ENCODE measurements at places on chromosomes 2 and 18. TPM values are rescaled to one million over a fixed set of nuclear protein-coding genes. Genes with fewer than 3 reads are reported as not detected.

DNA sequence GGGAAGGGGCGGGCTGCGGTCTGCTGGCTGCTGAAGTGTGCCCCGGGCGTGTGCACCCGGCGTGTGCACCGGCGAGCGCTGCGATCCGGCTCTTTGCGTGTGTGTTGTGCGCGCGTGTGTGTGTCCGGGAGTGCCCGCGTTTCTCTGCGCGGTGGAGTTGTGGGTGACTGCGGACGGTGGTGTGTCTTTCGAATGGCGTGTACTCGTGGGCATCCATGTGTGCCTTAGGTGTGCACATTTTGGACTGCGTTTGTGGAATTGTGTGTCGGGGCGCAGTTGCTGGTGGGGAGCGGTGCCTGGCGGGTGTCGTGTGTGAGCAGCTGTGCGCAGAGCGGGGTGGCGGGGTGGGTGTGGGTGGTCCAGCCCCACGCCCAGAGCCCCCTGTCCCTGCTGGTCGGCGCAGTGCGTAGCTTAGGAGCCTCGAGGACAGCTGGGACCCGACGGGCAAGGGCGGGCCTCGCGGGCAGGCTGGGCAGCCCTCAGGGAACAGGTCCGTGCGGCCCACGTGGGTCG is 533 bp downstream of the HPCAL1 start:
- DNase-seq = no peak

- DNase-seq = no peak
Measured at GRCh38 chr2:45210462-45211195, 201.4 kb upstream of the SIX2 start.

- DNase-seq = no peak
Measured at GRCh38 chr2:15096873-15097272, 464.3 kb downstream of the NBAS start.

- DNase-seq = no peak
Measured at GRCh38 chr2:113039158-113039557, 13.5 kb downstream of the IL36B start.

DNA sequence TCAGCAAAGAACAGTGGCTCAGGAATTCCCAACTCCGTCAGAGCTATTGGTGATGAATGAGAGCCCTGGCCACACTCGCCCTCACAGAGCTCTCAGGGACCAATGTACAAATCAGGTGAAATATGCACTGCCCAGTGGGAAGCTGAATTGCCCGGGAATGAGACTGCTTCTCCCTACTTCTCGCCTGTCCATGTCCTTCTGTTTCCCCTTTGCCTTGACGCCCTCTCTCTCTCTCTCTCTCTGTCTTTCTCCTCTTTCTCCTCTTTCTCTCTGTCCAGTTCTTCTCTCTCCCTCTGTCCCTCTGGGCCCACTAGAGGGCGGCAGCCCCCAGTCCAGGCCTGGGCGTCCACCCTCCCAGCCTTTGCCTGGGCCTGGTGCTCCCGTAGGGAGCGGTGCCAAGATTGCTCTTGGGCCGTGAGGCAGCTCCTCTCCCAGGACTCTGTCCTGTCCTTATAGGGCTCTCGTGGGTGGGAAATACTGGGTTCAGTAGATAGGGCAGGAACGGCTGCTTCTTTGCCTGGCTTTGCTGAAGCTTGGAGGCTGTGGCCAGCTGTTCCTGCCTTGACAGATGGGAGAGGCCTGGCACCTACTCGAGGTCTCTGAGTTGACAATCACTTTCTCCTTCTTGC is 28.4 kb upstream of the PUM2 start:
- peak; percentile 73 for DNase-seq

DNA sequence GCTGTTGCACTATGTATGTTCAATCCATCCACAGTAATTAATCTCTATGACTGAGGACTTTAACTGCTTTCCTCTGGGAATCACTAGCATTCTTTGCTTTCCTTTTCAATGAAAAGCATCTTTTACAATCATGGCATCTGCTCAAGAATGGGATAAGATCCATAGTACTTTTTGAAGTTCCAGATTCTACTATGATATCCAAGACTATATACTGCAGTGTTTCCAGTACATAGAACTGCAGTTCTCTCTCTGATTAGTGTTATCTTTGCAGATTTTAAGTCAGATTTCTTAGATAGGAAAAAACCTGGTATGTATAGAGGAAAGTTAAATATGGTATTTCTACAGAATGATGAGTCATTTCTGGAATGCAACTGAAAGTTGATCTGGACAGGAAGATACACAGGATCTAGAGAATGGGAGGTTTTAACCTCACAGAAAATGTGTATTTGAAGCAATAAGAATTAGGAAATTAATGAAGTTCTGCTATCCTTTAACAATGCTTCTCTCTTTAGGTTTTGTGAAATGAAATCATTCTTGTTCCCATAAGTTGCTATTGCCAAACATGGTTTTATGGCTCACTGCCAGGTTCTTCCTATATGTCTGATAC is 670.7 kb downstream of the ERBB4 start:
- DNase-seq = no peak

- no peak for DNase-seq
Measured at GRCh38 chr18:79637921-79638909, 41.4 kb upstream of the CTDP1 start.

- no peak for DNase-seq
Measured at GRCh38 chr2:105139556-105140239, 101.8 kb downstream of the MRPS9 start.

DNA sequence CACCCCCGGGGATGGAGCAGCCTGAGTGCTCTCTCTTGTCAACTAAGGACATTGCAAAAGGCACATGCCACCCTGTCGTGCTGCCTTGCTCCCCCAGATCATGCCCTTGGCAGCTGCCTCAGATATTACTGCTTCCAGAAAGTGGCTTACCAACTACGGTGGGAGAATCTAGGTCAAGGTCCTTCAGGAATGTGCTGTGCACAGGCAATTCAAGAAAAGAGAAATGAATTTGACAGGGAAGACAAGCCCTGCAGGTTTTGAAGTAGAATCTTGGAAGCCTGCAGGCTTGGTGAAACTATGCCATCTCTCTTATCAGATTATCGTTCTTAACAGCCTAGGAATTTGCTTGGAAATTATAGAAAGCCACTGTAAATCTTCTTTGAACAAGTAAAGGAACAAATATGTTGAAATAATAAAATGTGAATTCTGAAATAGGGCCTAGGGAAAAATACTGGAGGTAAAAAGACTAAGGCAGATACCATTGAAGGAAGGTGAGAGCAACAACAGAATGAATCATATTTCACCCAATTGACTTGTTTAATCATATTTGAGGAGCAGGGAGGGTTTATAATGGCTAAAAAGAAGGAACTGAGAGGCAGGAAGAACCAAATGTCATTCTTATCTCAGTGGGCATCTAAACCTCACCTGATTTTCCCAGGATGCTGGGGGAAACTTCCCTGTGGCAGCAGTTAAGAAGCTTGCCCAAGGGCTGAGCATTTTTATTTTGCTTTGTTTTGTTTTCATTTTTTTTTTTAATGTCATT is 94.0 kb upstream of the GLS start:
- DNase-seq = peak; percentile 27

- peak; percentile 70 for DNase-seq
Measured at GRCh38 chr2:130920415-130921163, 83.9 kb downstream of the ARHGEF4 start.

GRCh38 chr2:154554046-154554445 is 144.4 kb upstream of the KCNJ3 start:
- no peak for DNase-seq

GRCh38 chr2:111017034-111017622 is 103.6 kb upstream of the BCL2L11 start:
- DNase-seq = no peak

- no peak for DNase-seq
Measured at GRCh38 chr18:76558881-76559667, 64.0 kb upstream of the ZNF516 start.

DNA sequence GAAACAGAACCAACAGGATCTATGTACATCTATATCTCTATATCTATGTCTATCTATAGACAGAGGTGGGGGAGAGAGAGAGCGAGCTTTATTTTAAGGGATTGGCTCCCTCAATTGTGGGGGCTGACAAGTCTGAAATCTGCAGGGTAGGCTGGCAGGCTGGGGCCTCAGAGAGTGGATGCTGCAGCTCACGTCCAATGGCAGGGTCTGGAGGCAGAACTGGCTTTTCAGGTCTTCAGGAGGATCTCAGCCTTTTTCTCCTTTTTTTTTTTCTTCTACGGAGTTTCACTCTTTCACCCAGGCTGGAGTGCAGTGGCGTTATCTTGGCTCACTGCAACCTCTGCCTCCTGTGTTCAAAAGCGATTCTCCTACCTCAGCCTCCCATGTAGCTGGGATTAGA is 77.2 kb downstream of the ARL4C start:
- no peak for DNase-seq

DNA sequence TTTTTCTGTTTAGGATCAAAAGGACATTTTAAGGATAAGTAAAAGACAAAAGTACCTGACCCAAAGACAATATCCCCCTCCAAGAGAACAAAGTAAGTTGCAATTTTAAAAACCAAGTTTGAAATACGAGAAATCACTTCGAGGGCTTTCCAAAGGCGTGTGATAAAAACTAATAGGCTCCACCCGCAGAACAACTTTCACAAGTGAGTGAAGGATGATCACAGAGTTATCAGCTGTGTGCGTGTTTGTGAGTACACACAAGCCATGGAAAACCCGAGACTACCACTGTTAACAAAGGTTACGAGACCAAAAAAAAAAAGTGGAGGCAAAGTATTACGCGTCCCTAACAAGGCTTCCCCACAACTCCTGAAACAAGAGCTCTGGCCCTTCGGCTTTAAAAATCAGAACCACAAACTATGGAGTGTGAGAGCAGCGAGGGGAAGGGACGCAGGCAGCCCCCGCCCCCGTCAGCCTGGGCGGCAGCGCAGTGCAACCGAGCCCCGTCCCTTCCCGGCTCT is 719 bp downstream of the SMAD2 start:
- DNase-seq = no peak

- no peak for DNase-seq
Measured at GRCh38 chr2:190762566-190762965, 113.7 kb downstream of the NAB1 start.

- DNase-seq = no peak
Measured at GRCh38 chr2:73205611-73206010, 3.2 kb downstream of the NOTO start.

DNA sequence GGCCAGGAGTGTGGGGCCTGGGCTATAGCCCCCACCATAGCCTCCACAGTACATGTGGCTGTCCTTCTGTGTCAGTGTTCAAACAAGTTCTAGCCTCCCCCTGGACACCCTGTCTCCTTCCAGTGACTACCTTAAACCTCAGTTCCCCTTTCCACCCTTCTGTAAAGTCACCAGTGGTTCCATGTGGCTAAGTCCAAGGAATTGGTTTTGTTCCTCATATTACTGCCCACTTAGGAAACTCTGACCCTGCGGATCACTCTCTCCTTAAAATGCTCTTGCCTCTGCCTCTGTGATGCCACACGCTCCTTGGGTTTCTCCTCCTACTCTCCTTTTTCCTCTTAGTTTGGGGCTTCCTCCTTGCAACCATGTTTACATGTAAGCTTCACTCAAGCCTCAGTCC is 27.8 kb upstream of the REL start:
- no peak for DNase-seq

DNA sequence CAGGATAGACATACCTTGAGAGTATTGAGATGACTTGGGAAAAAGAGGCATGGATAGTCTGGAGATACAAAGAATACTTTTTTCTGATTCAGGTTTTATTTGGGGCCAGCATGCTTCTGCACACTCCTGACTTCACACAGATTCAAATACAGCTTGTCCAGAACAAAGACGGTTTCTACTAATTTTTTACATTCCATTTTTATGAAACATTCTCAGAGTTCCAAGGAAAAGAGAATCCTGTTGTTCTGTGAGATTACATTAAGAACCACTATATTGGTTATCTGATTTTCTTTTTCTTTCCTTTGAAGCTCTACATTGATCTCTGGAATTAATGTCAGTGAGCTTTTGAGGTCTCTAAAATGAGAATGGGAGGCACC is 41.0 kb downstream of the PTPRM start:
- no peak for DNase-seq

RIF1 gene
- total RNA-seq = 79.7 TPM

NLRC4 gene
- 0.36 TPM for total RNA-seq

OXER1 gene
- total RNA-seq = 0.18 TPM

PKDCC gene
- total RNA-seq = 30.9 TPM

PLB1 gene
- 4.3 TPM for total RNA-seq

DES gene
- 2.0 TPM for total RNA-seq

MSTN gene
- 5.2 TPM for total RNA-seq

SERPINB12 gene
- total RNA-seq = not detected

BOLL gene
- total RNA-seq = not detected

ABCG5 gene
- not detected for total RNA-seq

TUBA3E gene
- not detected for total RNA-seq

RFTN2 gene
- 50.2 TPM for total RNA-seq

SLC23A3 gene
- total RNA-seq = 1.3 TPM

SRD5A2 gene
- total RNA-seq = 0.18 TPM

SGPP2 gene
- 3.1 TPM for total RNA-seq

FBXO15 gene
- 9.3 TPM for total RNA-seq

Data from cerebellum (tissue), 4 donors.